Stimulated activated naive CD4-positive, alpha-beta T cell (primary cell): ENCODE measurements at places on chromosomes 16 and 17.

DNA sequence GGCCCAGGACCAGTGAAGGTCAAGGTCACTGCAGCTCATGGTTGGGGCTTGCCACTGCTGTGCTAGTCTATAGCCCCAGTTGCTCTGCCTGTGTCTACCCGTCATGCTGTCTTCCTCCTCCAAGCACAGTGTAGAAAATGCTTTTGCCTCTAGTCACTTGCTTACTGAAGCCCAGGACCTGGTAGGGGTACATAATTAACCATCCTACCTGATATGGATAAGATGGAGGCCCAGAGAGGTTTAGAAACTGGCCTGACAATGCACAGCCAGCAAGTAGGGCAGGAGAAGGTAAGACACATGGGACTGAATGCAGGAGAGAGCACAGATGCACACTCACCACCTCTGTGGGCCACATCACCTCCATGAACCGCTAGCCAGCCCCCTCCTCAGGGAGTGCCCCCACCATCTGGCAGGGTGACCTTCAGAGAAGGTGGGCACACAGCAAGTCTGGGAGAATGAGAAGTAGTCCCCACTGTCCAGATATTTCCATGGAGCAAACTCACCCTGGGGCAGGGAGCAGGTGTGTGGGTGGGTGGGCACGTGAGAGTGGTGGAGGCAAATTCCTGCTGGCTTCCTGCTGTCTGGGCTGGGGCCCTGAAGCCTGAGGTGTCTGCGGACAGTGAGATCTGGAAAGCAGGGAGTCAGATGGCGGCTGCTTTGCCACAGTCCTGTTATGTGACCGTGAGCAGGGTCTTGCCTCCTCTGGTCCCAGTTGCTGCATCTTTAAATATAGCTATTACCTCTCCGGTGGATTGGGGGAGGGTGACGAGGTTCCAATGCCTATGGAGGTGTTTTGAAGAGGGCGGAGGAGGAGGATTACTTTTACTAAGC lies 1.0 kb downstream of the CX3CL1 start:
- no peak for DNase-seq

DNA sequence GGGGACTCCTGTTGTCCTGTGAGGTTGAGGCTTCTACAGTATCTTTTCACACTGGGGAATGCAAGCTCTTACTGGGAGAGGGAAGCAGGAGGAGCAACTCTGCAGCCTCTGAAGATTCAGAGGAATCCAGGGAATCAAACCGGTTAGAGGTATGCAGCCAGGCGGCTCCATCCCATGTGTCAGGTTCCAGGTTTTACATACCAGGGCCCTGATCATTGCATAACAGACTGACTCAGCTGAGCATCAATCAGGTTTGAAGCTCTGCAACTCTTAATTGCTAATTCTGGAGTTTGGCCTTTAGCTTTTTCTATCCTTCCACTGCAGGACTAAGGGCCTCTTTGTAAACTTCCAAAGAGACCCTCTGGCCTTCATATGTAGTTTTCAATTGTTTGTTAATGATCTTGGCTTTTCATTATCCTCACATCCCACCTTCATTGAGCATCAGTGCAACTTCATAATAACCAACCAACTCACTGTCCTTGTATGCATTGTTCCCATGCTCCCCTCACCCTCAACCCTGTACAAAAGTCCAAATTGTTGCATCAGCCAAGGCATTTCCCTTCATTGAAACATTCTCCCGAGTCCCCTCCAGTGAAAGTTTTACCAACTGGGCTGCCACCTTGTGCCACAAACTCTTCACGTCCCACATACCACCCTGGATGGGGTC lies 59.7 kb upstream of the DHX40 start:
- DNase-seq, result no peak

GRCh38 chr16:23615805-23616204 lies 19.7 kb upstream of the NDUFAB1 start:
- no peak for DNase-seq

DNA sequence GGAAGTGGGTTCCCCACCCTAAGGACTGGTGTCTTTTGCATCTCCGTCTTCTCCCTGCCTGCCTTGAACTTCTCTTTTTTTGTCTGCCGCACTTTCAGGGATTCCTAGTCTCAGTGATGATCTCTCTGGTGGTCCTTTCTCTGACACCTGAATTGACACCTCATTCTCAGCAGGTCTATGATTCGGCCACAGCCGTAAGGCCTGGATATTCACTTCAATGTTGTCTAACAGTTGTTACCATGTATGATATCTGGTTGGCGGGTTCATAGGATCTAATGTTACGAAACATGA lies 25.1 kb upstream of the SLC47A1 start:
- no peak for DNase-seq

- no peak for DNase-seq
These were observed 16.4 kb downstream of the MVP start for GRCh38 chr16:29836623-29837022.

DNA sequence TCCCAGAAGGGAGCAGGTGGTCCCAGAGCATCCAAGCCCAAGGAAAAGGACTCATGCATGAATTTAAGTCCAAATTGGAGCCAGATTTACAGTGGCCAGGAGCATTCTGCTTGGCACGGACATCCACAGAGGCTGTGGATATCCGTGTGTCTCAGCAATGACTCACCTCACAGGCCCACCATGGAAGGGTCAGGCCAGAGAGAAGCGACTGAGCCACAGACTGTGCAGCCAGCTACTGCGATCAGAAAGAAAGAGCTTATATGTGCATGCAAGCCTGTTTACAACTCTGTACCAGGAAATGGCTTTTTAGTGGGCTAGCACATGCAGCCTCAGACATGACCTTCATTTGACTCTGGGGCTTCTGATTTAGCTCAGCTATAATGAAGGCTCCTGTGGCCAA lies 231.0 kb downstream of the C16orf95 start:
- no peak for DNase-seq

GRCh38 chr17:51234162-51234561 lies 25.7 kb downstream of the MBTD1 start:
- DNase-seq, result no peak

DNA sequence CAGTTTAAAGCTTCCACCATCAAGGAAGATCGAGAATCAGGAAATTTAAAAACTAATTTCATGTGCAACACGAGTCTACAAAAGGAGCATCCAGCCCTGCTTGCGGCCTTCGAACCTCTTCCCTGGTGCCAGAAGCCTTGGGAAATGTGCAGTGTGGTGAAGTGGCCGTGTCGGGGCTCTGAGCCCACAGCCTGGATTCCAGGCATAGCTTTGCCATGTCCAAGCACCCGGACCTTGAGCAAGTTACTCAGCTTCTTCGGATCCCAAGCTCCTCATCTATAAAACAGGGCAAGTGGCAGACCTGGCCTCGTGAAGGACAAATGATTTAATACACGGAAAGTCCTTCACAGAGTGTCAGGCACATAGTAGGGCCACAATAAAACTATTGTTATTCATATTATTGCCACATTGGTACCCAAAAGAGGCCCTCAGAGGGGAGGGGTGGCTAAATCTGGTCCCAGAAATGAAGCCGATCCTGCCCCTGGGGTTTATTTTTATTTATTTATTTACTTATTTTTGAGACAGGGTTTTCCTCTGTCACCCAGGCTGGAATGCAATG lies 34.8 kb downstream of the COTL1 start:
- no peak for DNase-seq
